Gastroesophageal sphincter (tissue), 4 donors: ENCODE measurements at places on chromosomes 11 and 22. TPM values are rescaled to one million over a fixed set of nuclear protein-coding genes. Genes with fewer than 3 reads are reported as not detected.

GRCh38 chr11:20112291-20113148, 47.8 kb downstream of the DBX1 start:
- ATAC-seq, result peak; percentile 96

TREH gene
- not detected for total RNA-seq

- no peak for ATAC-seq
Observed at GRCh38 chr11:62931499-62932278, 10.5 kb upstream of the CHRM1 start.

ADAMTS8 gene
- total RNA-seq, result 28.8 TPM

DNA sequence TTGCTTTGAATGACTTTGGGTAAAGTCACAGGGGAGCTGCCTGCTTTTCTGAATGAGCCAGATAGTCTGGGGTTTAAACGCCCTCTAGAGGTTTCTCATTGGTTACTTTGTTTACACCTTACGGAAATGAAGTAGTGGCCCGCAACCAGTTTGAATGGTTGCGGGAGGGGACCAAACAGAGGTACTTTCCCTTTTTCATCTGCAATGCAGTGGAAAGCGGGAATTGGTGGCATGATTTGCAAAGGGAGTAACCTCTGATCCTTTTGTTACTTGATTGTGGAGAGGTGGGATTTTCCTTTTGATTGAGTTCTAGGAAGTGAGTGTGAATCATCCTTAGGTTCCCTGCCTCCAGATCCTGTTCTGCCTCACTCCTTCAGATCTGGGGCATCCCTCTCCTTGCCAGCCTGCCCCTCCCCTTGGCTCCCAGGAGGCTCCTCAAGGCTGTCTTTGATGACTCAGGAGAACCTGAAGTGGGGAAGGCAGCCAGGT, 15.9 kb upstream of the GLYATL1 start:
- ATAC-seq, result no peak
